ENCODE measurements at places on chromosomes 11 and 22.

- no peak for DNase-seq
These were observed 975 bp upstream of the MDK start for GRCh38 chr11:46380340-46381047.

DNA sequence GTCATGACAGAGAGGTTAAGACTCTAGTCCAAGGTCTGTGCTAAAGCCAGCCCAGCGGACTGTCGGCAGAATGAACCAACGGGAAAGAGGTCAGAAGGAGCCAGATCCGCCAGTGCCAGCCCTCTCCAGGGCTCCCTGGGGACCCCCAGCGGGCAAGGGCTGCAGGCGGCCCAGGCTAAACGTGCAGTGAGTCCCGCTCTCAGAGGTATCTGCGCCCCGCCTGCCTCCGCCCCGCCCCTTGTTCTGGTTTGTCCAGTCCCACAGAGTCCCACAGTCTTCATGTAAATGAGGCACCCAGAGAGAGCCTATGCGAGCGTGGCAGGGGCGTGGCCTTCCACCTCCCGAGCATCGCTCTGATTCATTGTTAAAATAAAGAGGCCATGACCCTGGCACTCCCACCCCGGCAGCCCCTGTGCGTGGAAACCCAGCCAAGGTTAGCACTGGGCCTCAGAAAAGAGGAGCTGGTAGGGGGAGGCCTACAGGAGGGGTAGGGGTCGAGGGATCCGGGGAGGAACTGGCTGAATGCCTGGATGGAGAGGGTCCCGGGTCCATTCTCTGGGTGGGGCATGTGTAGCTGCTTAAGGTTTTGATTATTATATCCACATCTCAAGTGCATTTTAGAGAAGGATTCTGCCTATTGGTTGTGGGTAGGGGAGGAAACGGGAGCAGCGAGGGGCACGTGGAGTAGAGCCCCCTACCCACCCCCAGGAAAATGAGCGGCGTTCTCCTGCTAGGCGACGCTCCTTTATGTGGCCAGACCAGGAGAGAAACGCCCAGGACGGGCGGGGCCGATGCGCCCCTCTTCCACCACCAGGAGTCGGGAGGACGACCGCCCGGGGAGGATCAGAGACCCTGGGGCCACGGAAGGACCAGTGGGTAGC is at the start of gene TRIOBP:
TSS of gene TRIOBP (plus strand) at position 392 of the 881 bp plus-strand sequence. CDS start 4,318 bp downstream, outside the sequence.
- DNase-seq: peak; percentile 64

DNA sequence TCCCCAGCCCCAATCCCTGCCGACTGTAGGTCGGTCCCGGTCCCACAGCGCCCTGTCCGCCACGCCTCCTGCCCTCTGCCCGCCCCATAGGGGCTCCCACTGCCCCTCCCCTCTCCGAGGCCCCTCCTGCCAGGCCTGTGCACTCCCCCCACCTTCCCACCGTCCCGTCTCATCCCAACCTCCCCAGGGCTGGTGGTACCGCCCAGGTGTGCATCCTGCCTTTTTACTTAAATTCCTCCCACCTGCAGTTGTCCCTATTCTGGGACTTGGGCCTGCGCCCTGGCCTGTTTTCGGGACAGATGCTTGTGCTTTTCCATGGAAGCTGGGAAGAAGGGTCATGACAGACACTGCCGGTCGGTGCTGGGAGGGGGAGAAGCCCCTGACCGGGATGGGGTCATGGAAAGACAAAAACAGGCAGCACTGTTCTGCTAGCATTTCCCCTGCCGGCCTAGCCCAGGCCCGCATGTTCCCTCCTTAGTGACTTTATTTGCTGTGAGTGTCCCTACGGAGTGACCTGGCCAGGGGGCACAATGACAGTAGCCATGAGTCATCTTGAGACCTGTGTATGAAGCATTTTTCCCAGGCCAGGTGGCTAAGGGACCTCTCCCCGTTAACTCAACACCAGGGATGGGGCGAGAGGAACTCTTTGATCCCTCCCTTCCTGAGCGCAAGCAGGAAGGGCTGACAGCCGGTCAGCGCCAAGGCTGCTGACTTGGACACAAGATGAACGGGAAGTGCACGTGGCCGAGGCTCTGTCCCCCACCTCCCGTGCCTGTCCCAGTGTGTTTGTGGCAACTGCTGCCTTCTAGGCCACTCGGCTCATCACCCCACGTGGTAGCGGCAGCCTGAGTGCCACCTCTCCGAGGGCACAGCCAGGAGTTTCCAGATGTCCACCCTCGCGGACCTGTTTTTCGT is 7.1 kb downstream of the TBX1 start:
- no peak for DNase-seq

- DNase-seq: no peak
These were observed 13.2 kb downstream of the IFITM10 start for GRCh38 chr11:1737080-1737757.

GRCh38 chr11:10293423-10294289 is at the start of gene SBF2:
Gene SBF2, minus strand, starts transcription at chr11:10294219. Its CDS starts 150 bp downstream, at chr11:10294069.
- DNase-seq: peak; percentile 67

DNA sequence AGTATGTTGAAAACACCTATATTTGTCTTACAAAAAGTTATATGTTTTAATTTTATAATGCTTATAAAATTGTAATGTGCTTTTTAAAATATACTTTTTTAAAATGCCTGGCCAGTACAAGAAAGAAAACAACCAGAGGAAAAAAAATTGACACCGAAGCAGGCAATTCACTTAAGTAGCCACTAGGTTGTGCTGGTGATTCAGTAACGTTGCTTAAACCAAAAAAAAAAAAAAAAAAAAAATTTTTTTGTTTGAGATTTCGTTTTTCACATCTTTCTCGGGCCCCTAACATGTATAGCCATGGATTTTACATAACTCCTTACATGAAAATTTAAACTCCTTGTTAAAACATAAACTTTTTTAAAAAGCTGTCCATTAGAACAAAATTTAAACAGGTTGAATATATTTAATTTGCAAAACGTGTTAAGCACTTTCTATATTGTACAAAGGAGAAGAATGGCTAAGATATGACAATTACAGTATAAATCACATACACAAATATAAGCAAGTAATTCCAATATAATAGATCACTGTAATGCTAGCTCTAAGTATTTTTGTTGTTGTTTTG is 9.2 kb downstream of the OR8B4 start:
- DNase-seq: no peak

DNA sequence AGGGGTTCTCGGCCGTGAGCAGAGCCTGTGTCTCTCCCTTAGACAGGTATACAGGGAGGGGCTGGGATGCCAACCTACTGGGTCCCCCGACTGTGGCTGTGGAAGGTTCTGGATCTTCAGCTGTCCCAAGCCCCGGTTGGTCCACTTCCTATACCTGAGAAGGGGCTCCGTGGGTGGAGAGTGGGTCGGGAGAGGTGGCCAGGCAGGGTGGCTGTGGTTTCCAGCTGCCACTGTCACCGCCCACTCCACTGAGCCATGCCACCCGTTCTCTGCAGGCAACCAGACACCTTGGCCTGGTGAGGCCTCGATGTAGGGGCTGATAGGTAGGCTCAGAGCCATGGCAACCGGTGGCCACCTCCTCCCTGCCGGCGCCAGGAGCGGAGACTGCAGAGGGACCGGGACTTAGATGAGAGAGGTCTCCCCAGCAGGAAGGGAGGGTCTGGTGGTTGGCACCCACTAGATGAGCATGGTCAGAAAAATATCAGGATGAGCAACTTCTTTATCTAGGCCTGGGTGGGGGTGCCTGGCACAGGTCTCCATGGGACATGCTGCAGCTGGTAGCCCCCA is 53.8 kb downstream of the TRIOBP start:
- no peak for DNase-seq

- no peak for DNase-seq
These were observed 580.4 kb downstream of the CNTN5 start for GRCh38 chr11:99601179-99601578.

- no peak for DNase-seq
These were observed 26.4 kb upstream of the CD5 start for GRCh38 chr11:61075891-61076290.

DNA sequence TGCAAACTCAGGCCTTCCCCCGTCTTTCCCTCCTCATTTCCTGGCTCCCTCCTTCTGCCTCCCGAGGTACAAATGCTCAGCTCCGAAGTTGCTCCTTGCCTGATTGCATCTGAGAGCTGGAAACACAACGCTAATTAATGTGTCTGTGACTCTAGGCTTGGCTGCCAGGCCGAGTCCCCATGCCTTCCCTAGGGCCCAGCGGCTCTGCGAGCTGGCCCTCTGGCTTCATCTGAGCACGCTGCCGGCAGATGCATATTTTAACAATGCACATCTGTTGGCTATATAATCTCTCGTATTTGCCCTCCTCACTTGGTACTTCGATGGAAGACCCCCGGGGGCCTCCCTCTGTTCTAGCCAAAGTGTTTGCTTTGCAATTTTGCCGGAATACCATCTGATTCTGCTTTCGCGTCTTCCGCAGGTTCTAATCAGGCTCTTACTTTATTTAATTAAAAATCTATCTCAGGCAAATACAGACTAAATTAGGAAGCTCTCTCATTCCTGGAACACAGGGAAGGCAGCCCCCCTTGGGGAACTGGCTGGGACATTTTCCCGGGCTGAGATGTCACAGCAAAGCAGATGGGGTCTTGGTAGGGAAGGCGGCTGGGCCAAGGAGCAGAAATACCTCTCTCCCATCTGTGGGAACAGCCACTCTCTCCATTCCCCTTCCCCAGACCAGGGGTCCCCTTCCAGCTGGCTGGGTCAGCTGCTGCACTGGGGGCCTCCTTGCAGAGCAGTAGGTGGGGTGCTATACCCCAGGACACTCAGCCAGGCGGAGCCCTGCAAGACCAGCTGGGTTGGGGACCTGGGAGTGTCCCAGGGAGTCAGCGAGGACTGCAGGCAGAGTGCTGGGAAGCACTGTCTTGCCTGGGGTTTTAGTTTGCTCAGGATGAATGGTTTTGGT is 162.8 kb downstream of the ST3GAL4 start:
- no peak for DNase-seq

DNA sequence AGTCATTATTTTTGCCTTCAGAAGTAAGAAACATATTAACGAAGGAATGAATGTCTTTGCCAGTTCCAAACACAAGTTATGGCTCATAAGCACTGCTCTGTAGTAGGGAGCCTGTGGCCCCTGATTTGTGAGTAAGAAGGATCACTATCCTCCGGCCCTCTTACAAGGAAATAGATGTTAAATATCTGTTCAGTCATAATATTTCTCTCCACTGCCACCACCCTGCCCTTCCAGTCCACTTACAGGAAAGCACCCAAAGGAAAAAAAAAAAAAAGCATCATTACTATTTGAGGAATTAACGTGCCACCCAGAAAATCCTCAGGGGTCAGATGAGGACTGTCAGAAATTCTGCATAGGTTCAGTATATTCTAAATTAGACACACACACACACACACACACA is 123.4 kb downstream of the ETS1 start:
- DNase-seq: no peak

DNA sequence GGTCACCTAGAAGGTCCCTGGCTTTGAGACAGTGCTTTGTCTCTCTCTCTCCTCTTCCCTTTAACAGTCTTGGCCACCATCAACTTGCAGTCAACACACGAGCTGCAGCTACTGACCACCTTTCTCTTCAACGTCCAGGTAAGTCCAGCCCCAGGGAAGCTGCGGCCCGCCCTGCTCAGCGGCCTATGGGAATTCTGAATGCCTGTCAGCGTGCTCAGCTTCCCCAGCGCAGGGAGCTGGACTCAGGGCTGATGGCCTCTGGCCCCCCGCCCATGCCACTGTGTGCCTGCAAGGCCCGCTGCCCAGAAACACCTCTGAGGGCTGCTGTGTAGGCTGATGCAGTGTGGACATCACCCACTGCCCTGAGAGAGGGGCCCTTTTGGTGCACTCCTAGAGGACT is 32.5 kb downstream of the GLB1L2 start:
- no peak for DNase-seq

- DNase-seq: no peak
These were observed 471.4 kb downstream of the MN1 start for GRCh38 chr22:27329966-27330645.

GRCh38 chr11:133263332-133263731 is 269.0 kb downstream of the OPCML start:
- DNase-seq: no peak

DNA sequence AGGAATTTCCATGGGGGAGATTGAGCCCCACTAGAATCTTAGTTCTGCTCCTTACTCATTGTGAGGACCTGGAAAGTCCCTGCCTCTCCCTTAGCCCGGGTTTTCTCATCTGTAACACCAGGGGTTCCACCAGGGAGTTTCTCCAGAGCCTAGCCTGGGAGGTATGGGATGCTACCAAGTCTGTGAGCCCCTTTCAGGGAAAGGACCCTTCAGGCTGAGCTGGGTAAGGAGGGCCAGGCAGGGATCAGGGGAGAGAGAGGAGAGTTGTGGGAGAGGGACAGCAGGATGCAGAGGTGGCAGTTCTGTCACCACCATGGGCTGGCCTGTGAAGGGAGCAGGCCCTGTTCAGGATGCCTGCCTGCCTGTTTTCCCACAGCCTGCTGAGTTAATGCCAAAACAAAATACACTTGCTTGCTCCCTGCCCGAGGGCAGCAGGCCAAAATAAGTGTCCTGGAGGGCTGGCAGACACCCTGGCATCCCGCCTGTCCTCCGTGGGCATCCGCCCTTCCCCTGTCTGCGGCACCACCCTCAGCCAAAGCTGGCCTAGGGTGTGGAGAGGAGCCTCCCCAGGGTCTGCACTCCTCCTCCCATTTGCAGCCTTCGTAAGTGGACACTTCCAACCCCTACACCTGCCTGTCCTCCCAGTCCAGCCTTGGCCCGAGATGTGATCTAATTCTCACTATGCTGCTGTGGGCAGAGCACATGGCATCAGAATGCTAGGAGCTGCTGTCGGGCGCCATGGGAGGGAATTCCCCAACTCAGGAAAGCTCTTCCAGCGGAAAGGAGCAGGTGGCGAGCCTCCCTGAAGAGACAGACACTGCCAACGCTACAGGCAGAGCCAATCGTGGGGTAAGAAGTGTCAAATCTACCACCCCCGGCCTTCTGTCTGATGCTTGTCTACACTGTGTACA is 5.9 kb upstream of the FCHSD2 start:
- no peak for DNase-seq

GRCh38 chr11:132734217-132734616 is 798.1 kb downstream of the OPCML start:
- no peak for DNase-seq

DNA sequence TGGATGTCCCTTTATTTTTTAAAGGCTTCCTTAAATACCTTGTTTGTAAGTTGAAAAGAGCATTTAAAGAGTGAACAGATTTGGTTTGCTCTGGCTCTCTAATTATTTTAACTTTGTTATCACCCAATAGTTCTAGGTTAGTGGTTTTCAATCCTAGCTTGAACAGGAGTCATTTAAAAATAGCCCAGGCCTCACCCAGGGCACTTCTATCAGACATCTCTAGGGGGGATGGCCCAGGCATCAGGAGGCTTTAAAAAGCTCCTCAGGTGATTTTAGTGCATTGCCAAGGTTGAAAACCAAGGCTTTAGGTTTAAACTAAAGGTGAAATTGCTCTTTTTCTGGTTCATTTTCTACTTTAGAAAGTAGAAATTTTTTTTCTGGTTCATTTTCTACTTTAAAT is 8.3 kb downstream of the CAT start:
- no peak for DNase-seq

GRCh38 chr11:66609721-66610617 is 6.5 kb upstream of the RBM14 start:
- peak; percentile 55 for DNase-seq

- no peak for DNase-seq
These were observed 58.1 kb downstream of the OSBP2 start for GRCh38 chr22:30752771-30753170.

- no peak for DNase-seq
These were observed 1041.3 kb downstream of the OPCML start for GRCh38 chr11:132490978-132491377.
